ENCODE measurements at places on chromosomes 4 and X.

- no peaks in the 10 kb centered on the region for H3K36me3 ChIP-seq
- no peak overlapping the region for H3K27ac ChIP-seq
- no peak overlapping the region for H3K4me3 ChIP-seq
- H3K4me1 ChIP-seq: no peaks in the 10 kb centered on the region
- no peak for DNase-seq
- no peaks in the 10 kb centered on the region for H3K27me3 ChIP-seq
Measured at GRCh38 chr4:6507345-6507744, 34.9 kb upstream of the PPP2R2C start.

- no peak overlapping the region for H3K4me3 ChIP-seq
- H3K27ac ChIP-seq: no peak overlapping the region
- H3K4me1 ChIP-seq: no peaks in the 10 kb centered on the region
- no peak for DNase-seq
- no peaks in the 10 kb centered on the region for H3K27me3 ChIP-seq
Measured at GRCh38 chr4:19300213-19300612, 951.5 kb upstream of the SLIT2 start.

GRCh38 chr4:19386786-19387185 lies 864.9 kb upstream of the SLIT2 start:
- no peak overlapping the region for H3K27ac ChIP-seq
- H3K4me1 ChIP-seq: no peaks in the 10 kb centered on the region
- H3K4me3 ChIP-seq: no peak overlapping the region

DNA sequence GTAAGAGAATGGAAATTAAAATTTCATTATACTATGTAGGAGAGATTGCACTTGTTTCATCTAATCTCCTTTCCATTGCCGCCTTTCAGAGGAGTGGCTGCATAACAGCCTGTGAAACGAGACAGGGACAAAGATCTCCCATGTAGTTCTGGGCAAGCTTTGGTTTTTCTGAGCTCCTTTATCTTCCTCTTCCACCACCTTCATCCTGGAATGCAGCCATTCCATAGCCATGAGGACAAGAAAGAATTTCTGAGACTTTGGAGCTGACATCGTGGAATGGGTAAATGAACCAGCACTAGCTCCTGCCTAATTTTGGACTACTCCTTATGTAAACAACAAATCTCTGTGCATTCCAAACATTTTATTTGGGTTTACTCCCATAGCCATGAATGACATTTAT lies 1587.3 kb upstream of the TENM3 start:
- no peaks in the 10 kb centered on the region for H3K27me3 ChIP-seq
- no peaks in the 10 kb centered on the region for H3K36me3 ChIP-seq
- no peak overlapping the region for H3K4me3 ChIP-seq
- DNase-seq: no peak
- no peak overlapping the region for H3K27ac ChIP-seq

GRCh38 chrX:40091691-40092421 lies 5.9 kb downstream of the BCOR start:
- DNase-seq: no peak
- H3K27ac ChIP-seq: no peak overlapping the region
- H3K4me1 ChIP-seq: peaks cover 84% of the 10 kb centered on the region
- no peaks in the 10 kb centered on the region for H3K36me3 ChIP-seq

DNA sequence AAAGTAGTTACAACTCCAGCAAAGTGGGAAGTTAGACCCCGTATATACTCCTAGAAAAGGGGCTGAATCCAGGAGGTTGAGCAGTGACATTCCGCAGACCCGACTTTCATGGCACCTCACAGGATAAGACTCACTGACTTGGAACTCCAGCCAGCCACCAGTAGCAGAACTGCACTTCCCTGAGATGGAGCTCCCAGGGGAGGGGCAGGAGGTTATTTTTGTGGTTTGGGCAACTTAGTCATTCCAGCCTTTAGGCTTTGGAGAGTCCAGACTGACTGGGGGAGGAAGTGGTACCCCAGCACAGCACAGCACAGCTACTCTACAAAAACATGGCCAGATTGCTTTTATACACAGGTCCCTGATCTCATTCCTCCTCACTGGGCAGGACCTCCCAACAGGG lies 319.1 kb downstream of the PCDH19 start:
- H3K27me3 ChIP-seq: no peaks in the 10 kb centered on the region
- H3K4me3 ChIP-seq: no peak overlapping the region
- H3K4me1 ChIP-seq: no peaks in the 10 kb centered on the region
- no peak overlapping the region for H3K27ac ChIP-seq
- no peaks in the 10 kb centered on the region for H3K36me3 ChIP-seq

DNA sequence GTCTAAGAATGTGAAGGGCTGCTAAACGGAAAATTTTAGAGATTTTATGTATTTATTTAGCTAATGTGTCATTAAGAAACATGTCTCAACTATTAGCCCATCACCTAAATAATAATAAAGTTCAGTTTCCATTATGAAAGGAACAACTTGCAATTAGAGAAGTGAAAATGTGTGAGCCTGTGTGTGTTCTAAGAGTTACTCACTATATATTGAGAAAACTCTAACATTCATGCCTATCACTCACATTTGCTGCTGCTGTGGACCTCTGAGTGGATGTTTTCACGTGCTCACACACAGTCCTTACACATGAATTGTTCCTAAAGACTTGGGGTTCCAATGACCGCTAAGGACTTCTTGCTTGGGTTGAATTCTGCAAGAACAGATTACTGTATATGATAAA lies 364.0 kb downstream of the TMA16 start:
- no peak for DNase-seq
- no peak overlapping the region for H3K27ac ChIP-seq
- H3K36me3 ChIP-seq: no peaks in the 10 kb centered on the region
- no peak overlapping the region for H3K4me3 ChIP-seq
- no peaks in the 10 kb centered on the region for H3K27me3 ChIP-seq
- H3K4me1 ChIP-seq: no peaks in the 10 kb centered on the region

Data from esophagus squamous epithelium (tissue), 5 donors.